ENCODE measurements at places on chromosomes 16 and 17. TPM values are rescaled to one million over a fixed set of nuclear protein-coding genes. Genes with fewer than 3 reads are reported as not detected.

- DNase-seq, result no peak
Observed at GRCh38 chr16:50643192-50643591, 37.9 kb downstream of the SNX20 start.

DNA sequence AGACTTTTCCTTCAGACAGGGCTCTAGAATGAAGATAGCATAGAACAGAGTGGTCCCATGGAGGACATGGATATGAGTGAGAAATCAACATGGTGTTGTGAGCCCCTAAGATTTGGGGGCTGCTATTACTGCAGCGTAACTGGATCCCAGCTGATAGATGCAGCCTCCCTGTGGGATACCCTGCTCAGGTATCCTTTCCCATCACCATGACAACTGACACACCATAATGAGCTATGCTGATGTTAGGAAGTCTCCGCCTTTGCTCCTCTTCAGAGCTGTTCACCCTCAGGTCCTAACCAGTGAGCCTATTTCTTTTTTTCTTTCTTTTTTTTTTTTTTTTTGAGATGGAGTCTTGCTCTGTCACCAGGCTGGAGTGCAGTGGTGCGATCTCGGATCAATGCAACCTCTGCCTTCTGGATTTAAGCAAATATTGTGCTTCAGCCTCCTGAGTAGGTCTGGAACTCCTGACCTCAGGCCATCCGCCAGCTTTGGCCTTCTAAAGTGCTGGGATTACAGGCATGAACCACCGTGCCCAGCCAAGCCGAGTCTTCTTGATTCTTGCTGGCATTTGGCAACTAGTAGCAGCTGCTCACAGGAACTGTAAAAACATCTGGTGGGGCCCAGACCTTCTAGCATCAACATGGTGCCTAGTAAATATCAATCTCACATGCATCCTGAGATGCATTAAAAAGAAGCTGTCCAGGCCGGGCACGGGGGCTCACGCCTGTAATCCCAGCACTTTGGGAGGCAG, 17.1 kb downstream of the STX4 start:
- DNase-seq, result no peak

DNA sequence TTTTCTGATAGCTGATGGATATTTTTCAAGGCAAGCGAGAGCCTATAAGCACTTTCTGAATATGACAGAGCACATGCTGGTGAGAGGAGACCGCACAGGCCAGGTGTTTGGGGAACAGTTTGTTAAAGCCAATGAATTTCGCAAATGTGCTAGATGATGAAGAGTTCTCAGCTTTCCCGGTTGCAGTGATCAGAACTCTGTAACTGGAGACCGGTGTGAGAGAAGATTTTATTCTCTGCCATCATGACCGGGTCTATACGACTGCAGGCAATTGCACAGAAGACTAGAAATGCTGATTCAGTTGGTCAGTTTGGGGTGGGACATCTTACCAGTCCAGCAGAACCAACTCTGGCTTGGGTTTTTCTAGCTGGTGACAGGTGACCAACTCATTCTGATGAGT, 25.4 kb downstream of the SMTNL2 start:
- no peak for DNase-seq

DNA sequence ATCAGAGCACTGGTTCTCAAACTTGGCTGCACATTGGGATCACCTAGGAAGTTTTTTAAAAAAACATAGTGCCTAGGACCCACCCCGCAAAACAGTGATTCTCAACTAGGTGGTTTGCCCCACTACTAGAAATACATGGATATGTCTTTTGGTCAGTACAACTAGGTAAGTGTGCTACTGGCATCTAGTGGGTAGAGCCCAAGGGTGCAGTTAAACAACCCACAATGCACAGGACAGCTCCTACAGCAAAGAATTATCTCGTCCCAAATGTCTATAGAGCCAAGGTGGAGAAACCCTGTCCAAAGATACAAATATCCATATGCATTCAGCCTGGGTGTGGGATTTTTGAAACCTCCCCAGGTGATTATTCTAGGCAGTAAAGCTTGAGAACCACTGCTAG, 11.8 kb upstream of the ZNF19 start:
- no peak for DNase-seq

GRCh38 chr16:85754413-85754812, 3.5 kb upstream of the C16orf74 start:
- no peak for DNase-seq

DNA sequence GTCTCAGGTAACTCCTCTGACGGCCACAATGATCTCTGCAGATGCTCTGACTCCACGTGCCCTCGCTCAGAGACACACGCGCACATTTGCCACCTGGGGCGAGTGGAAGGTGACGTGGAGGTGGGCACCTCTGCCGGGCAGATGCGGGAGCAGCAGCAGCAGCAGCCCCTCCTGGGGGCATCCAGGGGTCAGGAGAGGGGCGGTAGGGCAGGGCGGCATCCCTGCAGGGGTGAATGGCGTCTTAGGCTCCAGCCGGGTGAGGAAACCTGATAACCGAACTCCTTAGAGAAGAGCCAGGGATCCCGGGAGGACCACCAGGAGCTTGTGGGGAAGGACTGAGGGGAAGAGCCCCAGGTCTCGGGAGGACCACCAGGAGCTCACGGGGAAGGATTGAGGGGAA, 34.6 kb upstream of the CDH15 start:
- DNase-seq, result no peak

- no peak for DNase-seq
Observed at GRCh38 chr16:3148256-3149192, 13.7 kb downstream of the ZNF213 start.

DNA sequence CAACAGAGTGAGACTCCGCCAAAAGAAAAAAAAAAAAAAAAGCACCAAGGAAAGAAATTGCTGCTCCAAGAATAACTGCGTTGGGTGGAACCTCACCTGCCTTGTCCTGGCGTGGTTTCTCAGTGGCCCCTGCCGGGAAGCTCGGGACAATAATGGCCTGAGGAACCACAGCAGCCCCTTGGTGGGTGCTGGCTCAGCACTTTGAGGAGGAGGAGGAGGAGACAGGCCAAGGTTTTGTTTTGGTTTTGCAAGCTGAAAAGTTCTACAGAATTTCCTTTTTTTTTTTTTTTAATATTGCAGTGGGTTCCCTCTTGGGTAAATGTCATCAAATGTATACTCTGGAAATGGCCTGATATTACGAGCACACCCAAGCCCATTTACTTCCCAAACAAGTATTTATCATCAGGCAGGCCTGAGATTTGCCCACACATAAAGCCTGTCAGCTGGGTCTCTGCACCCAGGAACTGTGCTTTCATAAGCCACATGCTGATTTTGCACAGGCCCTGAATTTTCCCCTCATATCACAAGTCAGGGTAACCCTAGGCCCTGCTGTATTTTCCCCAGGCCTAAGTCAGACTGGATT, 78.3 kb downstream of the SOCS1 start:
- no peak for DNase-seq

- no peak for DNase-seq
Observed at GRCh38 chr17:13736916-13737315, 135.2 kb upstream of the HS3ST3A1 start.

- DNase-seq, result no peak
Observed at GRCh38 chr17:77882481-77883212, 75.9 kb upstream of the TNRC6C start.

- no peak for DNase-seq
Observed at GRCh38 chr17:80397034-80397387, 18.0 kb upstream of the ENDOV start.

- DNase-seq, result no peak
Observed at GRCh38 chr17:41687828-41688640, 651 bp upstream of the EIF1 start.

DNA sequence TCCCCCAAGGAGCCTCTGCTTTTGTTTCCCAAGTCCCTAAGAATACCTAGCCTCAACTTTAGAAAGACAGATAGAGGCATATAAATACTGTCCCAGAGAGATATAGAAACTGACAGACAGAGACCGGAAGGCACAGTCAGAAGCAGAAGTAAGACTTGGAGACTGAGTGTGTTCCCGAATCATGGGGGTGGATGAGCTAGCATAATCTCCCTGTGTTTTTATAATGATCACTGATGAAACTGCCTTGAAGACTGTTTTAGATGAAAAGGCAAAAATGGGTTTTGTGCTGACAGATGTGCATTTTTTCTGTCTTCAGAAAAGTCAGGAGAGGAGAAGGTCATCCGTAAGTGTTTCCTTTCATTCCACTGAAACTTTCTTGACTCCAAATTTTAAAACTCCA, 8.3 kb upstream of the PSMD3 start:
- DNase-seq, result no peak

- DNase-seq, result no peak
Observed at GRCh38 chr16:87431926-87432325, 39.8 kb downstream of the MAP1LC3B start.

DNA sequence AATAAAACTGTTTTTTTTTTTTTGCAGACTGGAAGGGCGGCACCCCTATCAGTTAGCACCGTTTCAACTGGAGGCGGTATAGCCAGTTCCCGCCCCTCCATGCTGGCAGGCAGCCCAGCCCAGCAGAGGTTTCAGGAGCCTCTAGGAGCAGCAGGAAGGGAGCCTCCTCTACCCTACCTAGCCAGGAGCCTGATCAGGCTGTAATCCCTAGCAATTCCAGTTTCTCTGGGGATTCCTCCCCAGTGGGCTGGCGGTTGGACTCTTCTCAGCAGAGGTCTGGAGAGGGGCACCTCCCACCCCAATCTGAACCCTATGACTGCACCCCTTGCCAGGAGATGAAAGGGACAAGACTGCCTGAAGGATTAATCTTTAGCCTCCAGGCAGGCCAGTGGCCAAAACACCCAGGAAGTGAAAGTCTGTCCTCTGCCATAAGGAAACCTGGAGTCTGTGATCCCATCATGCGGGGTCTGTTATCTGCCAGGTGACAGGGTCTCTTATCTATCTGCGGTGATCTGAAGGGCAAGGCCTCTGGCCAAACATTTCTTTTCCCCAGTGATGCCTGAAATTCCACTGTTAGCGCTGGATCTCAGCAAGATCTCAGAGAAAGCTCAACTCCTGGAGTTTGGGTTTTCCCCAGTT, 4.9 kb upstream of the CDH1 start:
- no peak for DNase-seq

GRCh38 chr16:12771341-12771798, 32.3 kb downstream of the CPPED1 start:
- DNase-seq, result no peak

- no peak for DNase-seq
Observed at GRCh38 chr16:80680839-80681238, 123.6 kb downstream of the CDYL2 start.

DNA sequence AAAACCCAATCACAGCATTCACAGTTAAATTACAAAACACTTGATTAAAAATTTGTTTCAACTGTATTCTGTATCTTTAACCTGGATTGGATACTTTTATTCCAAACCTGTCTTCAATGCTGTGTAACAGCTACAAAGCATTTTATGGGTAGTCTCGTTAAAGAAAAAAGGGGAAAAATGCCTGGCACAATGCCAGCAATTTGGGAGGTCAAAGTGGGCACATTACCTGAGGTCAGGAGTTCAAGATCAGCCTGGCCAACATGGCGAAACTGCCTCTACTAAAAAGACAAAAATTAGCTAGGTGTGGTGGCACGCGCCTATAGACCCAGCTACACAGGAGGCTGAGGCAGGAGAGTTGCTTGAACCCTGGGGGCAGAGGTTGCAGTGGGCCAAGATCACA, 4.0 kb downstream of the GNA13 start:
- no peak for DNase-seq

DNA sequence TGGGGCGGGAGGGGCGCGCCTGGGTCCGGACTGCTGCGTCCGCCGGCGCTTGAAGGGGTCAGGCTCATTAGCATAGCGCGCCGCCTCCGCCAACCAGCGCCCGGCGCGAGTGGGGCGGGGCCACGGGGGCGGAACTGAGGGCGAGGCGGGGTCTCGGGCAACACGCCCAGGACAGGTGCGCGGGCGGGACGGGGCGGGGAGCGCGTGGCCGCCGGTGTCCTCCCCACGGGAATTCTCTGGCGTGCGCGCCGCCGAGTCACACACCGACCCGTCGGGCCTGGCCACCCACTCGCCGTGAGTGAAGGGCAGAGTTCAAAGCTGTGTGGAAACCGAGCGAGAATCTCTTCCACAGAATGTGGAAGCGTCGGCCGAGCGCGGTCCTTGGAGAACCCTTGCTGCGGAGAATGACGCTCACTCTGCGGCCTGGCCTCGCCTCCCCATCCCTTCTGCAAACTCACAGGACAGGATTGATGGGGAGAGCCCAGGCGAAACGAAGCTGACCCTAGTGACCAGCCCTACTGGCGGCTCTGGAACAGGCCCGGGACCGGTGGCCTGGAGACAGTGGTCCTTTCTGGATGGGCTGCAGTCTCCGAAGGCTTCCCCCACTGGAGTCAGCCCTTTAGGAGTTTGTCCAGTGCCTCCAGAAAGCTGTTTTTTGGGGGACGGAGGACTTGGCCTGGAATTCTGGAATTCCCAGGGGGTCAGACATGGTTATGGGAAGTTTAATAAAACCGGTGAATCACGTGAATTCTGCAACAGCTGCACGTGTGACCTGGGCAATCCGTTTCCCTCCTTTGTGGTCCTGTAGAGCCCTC, at the start of gene SNAI3:
TSS of gene SNAI3 (minus strand) at position 69 of the 815 bp plus-strand sequence. CDS start 101 bp downstream, outside the sequence.
- DNase-seq, result no peak

GRCh38 chr17:31537565-31538011, 146.1 kb downstream of the RAB11FIP4 start:
- DNase-seq, result no peak

DNA sequence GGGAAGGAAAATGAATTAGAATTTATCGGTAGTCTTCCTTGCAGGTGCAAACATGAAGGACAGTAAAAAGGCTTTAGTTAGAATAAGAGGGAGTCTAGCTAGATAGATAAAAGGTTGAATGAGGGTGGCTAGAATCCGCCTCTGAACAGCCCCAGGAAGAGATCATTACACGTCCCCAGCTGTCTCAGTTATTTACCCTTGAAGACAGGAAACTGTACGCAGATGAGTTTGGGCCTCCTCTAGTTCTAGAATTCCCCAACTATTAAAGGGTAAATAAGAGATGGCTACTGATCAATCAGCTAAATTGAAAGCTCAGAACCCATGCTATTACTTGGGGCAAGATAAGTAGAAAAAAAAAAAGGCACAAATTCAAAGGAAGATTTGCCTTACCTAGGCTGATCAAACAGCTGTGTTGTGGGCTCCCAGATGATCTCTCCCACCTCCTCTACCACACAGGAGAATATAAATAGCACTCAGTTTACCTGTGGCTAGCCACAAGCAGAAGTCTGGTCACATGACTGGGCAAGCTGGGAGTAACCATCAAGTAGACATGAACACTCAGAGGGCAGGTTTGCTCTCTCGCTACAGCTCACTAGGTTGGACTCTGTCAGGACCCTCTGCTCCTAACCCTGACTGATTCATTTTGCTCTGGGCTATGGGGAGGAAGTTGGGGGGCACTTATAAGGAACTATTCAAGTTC, 17.0 kb downstream of the FAM117A start:
- no peak for DNase-seq

DNA sequence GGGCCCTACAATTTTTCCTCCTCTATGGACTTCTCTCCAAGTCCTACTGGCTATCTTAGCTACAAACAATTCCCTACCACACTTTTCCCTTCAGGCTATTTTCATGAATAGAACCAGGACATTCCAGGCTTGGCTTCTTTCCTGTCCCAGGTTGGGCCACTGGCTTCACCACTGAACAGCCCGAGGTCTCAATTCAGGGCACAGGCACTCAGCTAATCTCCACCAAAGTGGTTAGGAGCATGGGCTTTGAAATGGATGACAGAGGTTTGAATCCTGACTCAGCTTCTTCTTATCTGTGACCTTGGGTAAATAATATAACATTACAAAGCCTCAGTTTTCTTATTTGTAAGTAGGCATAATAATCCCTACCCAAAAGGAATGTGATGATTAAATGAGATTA, 50.9 kb upstream of the ZNF629 start:
- DNase-seq, result no peak

Gene CHST4
- 0.33 TPM for polyA plus RNA-seq

Gene CLEC10A
- 1.4 TPM for polyA plus RNA-seq

Gene SALL1
- 112 TPM for polyA plus RNA-seq

Gene GINS2
- polyA plus RNA-seq, result 18.0 TPM

Gene PARD6A
- 4.8 TPM for polyA plus RNA-seq

Gene SMYD4
- polyA plus RNA-seq, result 12.0 TPM

Gene CBFA2T3
- polyA plus RNA-seq, result 3.5 TPM

Gene TMEM98
- polyA plus RNA-seq, result 248 TPM

Measured in left renal cortex interstitium (tissue), 4 donors.